ENCODE measurements at places on chromosomes 7 and 10.
A peak's percentile ranks its signal among the peaks of the same experiment; 100 is the strongest.

DNA sequence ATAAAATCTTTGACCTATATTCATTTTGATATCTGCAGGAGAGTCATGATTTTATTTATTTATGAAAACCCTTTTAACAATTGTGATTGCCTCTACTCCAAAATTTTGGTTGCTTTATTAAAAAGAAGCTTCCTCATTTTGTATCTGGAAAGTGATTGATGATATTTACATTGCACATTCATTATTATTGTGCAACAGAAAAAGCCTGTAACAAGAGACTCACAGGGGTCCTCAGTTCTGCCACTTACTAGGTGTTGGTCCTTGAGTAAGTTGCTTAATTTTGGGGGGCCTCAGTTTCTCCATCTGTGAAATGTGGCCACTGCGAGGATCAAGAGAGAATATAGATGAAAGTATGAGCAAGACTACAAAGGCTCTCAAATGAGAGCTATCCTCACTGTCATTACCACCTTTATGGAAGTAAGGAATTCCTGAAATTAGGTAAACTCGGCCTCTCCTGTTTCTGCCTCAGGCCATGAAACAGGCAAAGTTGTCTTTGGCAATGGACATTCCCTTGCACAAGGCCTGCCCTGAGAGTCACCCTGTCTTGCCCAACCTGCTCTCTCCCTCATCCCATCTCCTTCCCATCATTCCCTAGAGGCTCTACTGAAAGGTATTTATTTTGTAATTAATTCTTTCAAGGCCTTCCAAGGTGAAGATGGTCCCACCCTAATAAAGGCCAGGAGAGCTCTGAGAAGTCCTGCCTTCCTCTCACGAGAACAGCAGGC is 66.1 kb upstream of the ABLIM1 start:
- DNase-seq, result no peak

DNA sequence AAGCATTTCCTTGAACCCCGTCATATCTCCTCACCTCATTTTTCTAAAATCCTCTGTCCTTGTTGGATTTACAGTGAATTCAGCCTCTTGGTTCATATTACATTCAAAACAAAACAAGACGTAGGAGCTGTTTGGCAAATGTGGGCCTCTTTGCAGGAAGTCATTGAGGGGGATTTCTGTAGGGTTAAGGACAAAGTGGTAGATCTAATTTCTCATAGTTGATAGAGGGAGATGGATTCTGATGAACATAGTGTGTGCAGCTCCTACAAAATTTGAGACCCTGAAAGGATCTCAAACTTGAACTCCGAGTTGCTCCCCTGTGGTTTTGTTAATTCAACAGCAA is 682 bp downstream of the TBXAS1 start:
- DNase-seq, result peak; percentile 47

- no peak for DNase-seq
These were observed 323.4 kb downstream of the GRID1 start for GRCh38 chr10:86043236-86043635.

DNA sequence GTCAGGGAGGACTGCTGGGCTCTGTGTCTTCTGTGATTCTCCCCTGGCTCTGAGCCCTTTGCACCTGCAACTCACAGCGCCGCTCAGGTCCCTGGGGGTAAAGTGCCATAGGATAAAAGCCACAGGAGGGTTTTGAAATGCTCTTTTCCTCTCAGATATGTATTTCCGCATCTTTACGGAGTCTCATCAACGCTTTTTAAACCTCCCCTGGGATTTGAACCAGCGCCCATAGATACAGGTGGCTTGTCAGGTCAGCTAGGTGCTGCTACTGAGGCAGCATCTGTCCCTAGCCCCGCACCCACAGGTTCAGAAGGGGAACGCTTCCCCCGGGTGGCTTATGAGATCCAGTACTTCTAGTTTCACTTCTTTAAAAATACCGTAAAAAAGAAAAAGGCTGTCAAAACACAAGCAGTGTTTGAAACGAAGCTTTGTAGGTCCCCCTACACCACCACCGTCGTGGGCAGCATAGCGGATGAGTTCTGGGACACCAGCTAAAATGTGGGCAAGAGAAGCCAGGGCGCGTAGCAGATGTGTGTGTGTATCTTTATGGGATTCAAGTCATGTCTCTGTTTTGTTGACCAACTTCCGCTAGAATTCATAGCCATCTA is 173.5 kb downstream of the CUX1 start:
- DNase-seq, result no peak

DNA sequence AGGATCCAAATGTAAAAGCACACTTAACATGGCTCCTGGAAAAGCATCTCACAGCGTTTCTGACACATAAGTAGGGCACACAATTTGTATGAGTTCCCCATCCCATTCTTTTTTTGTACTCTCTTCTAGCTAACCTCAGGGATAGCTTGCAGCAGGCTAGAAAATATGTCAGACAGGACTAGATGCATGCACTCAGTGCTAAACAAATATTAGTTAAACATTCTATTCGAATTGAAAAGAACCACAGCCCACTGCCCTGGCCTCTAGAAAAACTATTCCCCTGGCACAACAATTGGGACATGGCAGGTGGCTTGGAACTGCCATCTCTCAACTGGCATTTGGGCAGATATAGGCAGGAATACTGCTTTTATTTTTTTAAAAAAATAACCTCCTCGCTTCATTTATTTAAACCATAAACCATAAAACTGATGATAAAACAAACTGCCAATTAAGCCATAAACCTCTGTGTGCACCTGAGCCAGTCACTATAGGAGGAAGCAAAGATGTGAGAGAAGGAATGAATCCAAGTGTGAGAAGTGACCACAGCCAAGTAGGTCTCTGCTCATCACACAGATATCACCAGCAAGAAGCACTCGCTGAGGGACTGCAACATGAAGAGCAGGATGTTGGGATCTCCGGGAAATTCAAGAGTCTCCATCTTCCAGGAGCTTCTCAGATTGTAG is 394.1 kb downstream of the NEBL start:
- DNase-seq, result no peak

DNA sequence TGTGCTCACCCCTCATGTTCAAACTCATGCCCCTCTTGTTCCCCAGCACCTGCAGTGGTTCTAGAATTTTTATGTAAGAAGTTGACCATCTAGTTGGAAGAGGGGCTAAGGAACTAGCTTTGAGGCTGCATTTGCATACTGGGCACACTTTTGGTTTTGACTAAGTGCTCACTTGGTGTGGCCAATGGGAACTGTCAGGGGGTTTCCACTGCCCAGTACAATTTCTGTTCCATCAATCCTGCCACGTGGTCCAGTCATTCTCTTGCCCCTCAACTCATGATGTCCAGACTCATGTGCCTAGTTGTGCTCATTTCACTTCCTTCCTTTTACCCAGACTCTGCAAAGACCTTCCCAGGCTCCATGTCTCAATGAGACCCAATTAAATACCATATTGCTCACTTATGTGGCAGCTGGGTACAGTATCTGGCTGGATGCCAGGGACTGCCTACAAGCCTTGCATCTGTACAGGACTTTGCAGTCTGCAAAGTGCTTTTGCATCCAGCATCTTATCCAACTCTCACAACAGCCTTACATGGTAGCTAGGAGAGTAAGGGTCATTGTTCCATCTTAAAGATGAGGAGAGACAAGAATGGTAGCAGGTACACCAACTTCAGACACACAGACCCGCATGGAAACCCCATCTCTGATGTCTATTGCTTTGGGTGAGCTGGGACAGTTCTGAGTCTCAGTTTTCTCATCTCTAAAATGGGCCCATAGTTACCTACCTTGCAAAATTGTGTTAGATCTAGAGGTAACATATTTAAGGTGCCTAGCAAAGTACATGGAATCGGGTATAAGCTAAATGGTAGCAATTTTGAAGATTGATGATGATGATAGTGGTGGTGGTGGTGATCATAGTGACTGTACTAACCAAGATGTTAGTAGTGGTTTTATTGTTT is 30.1 kb upstream of the KCNMA1 start:
- DNase-seq, result no peak

GRCh38 chr7:115462301-115463015 is 540.6 kb downstream of the MDFIC start:
- DNase-seq, result peak; percentile 8

DNA sequence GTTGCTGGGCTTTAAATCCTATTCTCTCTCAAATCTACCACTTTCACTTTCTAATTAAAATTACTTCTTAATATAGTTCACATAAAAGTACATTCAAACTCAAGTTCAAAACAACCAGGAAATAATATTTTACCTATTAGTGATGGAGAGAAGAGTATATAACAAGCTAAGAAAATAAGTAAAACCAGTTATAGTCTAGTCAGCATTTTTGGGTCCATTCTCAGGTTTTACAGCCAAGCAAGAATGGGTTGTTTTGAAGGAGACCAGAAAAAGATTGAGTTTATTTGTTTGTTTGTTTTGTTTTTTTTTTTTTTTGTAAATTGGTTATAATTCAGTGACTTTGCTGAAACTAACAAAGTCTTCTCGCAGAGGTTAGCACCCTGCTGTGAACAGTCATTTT is 106.3 kb upstream of the PTPRZ1 start:
- no peak for DNase-seq

- peak; percentile 12 for DNase-seq
These were observed 38.0 kb upstream of the CACNA2D1 start for GRCh38 chr7:82481499-82482097.

- DNase-seq, result no peak
These were observed 104.9 kb downstream of the XRCC2 start for GRCh38 chr7:152571068-152571467.

DNA sequence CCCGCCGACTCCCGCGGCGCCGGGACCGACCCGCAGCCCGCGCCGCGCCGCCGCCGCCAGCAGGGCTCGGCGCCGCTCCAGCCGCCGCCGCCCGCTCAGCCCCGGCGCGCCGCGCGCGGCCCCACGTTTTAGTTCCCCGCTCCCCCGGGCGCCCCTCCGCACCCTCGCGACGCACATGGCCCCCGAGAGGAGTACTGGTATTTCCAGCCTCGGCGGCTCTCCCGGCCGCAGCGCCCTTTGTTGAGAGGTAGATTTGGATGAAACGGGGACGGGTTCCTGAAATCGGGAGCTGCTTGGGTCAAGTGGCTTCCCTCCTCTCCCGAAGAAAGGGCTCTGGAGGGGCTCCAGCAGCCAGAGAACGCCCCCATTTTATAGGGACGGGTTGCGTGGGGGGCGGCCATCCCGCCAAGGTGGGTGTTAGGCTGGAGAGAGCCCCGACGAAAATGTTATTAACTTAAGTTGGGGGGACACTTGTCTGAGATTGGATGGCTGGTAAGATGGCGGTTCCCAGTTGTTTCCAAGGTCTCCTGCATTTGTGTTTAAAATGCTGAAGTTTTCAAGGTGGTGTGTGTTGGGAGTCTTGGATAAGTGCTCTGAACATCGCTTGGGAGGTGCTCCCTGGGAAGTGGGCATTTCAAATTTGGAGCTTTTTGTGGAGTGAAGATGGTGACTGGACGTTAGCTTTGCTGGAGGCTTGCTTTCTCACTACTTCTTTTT is 1.2 kb downstream of the BMI1 start:
- DNase-seq, result no peak

DNA sequence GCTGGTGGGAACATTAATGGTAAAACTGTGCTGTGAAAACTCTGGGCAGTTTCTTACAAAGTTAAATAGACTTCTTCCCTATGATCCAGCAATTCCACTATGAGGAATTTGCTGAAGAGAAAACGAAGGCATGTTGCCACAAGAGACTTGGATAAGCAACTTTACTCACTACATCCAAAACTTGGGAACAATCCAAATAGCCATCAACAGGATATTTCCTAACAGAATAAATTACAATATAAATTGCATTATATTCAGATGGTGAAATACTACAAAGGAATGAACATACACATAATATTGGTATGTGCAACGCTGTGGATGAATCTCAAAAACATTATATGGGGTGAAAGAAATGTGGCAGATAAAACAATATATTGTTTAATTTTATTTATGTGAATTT is 21.4 kb upstream of the MKI67 start:
- no peak for DNase-seq

- no peak for DNase-seq
These were observed 105.9 kb upstream of the ARID5B start for GRCh38 chr10:61795551-61795950.

DNA sequence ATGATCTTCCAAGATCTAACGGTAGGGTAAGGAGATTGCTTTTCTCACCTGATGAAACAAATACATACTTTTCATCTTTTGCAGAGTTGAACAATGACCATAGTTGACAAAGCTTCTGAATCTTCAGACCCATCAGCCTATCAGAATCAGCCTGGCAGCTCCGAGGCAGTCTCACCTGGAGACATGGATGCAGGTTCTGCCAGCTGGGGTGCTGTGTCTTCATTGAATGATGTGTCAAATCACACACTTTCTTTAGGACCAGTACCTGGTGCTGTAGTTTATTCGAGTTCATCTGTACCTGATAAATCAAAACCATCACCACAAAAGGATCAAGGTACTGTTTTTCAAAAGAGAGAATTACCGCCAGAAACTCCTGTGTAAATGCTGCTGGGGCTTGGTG is 79.9 kb downstream of the ANKRD61 start:
- DNase-seq, result no peak

GRCh38 chr7:91352091-91352490 is 87.9 kb downstream of the FZD1 start:
- no peak for DNase-seq

DNA sequence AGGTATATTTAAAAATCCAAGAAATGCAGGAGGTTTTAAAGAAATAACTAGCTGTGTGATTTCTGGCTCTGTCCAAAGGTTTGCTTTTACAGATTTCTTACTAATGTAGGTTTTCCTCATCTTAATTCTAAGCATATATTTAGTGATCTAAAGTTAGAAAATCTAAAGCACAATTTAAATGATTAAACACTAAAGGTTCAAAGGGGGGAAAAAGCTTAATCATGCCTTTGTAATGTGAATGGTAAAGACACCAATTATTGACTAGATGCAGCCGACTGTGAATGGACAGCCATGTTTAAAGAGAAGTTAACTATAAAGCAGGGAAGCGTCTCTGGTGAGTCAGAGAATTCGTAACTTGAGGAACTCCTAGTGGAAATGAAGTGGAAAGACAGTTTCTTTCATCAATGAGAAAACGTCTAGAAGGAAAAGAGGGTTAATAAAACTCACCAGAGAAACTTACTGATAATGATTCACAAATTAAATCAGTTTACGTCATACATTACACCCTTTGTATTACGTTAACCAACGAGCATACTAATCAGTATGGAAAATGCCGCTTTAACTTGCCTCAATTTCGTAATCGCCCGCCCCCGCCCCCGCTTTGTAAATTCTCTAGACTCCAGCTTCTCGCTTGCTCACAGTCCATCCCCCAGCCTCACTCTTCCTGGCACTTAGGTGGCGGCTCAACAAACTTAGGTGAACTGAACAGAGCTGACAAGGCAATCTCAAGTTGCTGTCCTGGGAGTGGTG is 1.1 kb upstream of the HBP1 start:
- DNase-seq, result peak; percentile 36

DNA sequence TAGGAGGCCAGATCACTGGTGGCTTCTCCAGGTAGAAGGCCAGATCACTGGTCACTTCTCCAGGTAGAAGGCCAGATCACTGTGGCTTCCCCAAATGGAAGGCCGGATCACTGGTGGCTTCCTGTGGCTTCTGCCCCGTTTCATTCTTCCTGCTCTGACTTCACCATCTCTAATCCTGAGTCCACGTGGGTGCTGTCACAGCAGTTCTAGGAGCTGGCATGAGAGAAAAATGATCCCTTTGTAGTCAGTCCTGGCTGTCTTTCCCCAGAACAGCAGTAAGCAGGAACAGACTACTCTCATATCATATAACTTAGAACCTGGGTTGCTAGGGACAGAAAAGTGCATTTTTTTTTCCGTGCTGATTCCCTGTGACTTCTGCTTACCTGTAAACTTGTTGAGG is 90.9 kb downstream of the ACTR3B start:
- no peak for DNase-seq
